ENCODE measurements at places on chromosomes 2 and 18.

DNA sequence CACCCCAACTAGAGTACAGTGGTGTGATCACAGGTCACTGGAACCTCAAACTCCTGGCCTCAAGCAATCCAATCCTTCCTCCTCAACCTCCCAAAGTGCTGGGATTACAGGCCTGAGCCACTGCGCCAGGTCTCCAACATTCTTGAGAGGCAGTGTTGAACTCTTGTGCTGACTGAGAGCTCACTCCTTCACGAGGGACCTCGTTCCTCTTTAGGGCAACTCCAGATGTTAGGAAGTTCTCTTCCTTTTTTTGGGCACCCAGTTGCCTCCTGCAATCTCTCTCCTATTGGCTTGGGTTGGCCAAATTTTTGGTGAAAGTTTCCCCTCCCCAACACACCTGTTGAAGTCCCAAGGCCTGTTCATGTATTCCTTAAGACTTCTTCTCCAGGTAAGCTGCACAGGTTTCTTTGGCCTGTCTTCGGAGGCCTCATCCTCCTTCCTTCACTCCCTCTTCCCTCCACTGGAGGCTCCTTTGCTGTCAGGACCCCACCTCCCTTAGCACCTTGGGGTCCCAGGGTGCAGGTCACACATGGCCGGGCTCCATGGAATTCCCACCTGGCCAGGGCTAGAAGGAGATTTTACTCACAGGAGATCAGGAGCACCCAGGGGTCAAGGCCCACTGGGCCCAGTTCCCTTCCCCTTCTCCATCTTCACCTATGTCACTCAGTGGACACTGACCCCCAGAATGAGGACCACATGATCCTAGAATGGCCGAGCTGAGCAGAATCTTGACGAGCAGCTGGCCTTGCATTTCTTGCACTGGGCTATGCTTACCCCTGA is 94.6 kb upstream of the SMAD2 start:
- no peak for DNase-seq

DNA sequence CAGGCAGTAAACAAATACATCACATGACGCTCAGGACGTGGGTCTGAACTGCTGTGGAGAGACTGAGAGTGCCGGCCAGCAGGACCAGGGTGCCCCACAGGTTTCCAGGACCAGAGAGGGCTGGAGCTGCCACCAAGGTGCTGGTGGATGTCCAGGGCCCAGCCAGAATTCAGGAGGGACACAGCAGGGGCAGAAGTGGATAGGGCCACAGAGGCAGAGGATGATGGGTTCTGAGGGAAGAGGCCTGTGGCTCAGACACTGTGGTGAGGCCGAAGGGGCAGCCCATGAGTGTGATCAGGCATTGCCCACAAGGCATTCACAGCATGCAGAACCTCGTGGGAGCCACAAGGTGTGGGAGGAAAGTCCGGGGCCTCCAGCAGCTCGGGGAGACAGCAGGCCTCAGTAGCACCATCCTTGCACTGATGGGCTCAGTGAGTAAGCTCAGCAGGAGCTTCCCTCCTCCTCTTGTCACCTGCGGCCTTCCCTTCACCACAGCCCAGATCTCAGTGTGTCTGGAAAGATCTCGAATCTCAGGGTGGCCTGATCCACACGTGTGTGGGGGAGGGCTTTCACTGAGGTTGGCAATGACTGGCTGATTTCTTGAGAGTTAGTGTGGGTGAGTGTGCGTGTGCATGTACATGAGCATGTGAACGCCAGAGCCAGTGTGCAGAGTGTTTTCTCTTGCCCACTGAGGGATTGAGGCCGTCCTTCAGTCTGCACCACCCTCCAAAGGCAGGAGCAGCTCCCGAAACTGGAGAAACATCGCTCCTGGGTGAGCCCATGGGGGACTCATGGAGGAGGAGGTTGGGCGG is 181.8 kb upstream of the RAB6C start:
- DNase-seq = no peak

DNA sequence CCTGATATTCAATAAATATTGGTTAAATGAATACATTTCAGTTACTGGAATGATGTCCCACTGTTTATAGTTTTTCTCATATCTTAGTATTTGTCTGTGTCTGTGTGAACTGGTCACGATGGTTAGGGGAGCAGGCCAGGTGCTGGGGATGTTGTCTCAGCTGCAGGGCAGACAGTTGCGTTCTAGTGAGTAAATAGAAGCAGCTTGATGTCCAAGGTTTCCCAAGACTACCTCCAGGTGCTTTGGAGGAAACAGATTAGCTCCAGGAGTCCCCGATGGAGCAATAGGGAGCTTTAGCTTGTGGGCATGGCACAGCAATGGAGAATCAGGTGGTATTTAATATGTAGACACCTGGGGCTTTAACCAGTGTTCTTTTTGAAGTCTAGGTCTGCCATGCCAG is 75.5 kb downstream of the GULP1 start:
- no peak for DNase-seq

GRCh38 chr2:127052057-127052770 is 54.7 kb downstream of the BIN1 start:
- DNase-seq = no peak

DNA sequence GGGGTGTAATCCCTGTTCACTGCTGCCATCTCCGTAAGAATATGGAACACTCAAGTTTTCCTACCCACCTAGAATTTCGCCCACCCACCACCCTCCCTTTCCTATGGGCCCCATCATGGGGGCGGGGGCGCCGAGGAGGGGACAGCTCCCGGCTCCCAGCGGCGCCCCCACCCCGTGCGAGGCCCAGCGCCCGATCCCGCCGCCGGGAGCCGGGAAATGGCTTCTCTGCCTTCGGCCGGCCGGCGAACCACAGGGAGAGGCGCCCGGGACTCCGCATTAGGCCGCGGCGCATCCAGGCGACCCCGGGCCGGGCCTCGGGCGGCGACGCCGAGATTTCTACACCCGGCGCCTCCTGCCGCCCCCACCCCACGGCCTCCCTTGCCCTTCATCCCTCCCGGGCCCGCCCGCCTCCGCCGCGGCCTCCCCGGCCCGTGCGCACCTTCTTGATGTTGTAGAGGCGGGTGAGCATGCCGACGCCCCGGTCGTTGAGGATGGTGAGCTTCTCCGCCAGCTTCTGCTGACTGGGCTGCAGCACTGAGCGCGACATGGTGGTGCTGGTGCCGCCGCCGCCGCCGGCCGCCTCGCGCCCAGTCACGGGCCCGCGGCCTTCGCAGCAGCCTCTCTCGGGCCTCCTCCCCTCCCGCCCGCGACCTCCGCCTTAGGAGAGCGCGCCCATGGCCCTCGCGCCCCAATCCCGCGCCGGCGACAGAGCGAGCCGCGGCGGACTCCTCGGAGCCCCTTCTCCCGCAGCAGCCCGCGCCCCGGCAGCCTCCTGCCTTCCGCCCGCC is 510 bp downstream of the NCKAP1 start:
- DNase-seq = peak; percentile 45

DNA sequence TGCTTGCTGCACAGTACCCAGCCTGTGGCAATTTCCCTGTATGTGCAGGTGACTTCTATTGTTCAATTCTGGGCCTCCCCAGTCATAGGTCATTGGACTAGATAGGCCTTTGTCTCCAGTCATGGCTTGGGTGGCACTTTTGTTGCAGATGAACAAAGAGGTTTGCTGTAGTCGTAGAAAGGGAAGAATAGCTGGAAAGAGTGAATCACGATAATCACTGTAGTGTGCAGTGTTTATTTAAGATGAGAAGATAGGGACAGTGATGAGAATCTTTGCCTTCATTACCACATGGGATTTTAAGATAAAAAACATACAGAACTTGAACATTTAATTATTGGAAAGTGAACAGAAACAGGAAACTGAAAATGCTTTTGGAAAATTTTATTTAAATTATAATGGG is 156.1 kb upstream of the CYRIA start:
- no peak for DNase-seq

DNA sequence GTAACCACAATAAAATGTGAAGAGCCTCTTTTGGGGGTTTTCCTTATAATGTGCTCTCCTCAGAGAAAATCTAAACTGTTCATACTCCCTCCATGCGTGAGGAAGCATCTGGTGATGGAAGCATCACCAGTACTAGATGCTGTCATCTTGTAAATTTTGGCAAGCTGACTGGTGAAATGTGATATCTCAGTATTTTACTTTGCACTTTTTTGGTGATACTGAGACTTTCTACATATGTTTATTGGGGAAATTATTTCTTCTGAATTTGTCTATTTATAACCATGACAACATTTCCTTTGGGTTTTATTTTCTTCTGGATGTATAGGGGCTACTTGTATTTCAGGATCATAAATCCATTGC is 95.9 kb upstream of the DLGAP1 start:
- DNase-seq = no peak

DNA sequence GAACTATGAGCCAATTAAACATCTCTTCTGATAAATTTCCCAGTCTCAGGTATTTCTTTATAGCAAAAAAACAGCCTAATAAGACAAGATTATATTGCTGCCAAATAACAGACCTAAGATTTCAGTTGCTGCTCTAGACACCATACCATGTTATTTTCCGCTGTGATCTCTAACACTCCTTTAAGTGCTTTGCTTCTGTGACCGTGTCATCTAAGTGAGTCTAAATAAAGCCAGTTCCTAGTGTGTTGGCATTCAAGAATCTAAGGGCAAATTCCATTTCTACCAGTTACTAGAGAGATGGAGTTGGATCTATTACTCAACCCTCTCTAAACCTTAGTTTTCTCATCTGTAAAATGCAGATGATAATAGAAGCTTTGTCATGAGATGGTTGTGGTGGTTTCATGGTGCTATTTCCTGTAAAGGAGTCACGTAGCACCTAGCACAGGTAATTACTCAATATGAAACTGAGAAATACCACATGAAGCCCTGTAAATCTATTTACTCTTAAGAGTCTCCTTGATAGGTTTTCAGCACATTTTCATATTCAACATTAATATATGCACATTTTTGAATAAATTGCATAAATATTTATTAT is 40.5 kb downstream of the SPHKAP start:
- no peak for DNase-seq

DNA sequence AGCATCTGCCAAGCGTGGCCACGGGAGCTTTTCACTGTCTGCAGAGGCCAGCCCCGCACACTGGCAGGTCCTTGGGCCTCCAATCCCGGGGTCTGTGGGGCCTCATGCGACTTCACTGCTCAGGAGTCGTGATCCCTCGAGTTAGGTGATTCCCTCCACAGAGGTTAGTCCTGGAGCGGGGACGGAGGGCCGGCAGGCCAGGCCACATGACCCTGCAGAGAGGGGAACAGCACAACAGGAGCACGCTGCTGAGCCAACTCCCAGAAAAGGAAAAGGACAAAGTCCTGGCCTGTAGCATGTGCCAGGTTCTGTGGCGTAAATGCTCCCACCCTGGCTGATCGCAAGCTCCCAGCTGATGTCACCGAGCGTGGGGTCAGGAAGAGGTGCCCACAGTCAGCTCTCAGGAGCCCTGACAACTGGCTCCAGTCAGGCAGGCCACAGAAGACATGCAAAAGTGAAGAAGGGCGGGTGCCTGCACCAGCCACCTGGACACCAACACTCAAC is 15.3 kb upstream of the PRLH start:
- no peak for DNase-seq

GRCh38 chr18:74243127-74243526 is 48.6 kb downstream of the CYB5A start:
- DNase-seq = no peak

- DNase-seq = no peak
Measured at GRCh38 chr2:64923385-64923710, 65.9 kb upstream of the SLC1A4 start.

DNA sequence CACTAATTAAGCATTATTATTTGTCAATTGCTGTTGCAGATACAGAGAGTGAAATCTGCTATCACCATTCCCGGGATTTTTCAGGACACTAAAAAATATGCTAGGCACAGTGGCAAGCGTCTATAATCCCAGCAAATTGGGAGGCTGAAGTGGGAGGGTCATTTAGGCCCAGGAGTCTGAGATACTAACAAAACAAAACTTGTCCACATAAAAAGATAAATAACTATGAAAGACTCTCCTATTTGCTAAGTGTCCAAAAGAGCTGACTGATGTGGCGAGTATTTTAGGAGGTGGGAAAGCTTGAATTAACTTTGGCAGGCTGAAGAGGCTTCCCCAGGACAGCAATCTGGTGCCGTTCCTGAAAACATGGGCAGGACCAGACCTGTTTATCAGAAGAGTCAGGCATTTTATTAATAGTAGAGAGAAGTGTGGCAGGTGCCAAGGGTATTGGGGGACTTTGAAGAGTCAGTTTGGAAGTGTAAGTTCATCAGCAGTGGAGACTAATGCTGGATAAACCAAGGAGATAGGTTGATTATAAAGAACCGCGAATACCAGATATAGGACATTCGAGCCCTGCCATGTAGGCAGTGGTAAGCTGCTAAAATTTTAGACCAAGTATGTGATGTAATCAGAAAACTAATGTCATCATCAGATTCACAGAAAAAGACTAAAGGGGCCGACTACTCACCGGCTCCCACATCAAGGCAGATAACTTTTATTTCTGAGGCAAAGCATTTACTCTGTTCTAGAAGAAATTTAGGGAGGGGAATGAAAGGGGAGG is 201.8 kb downstream of the EPHA4 start:
- no peak for DNase-seq

- DNase-seq = no peak
Measured at GRCh38 chr2:88196490-88197087, 26.4 kb downstream of the THNSL2 start.

GRCh38 chr2:16189836-16190160 is 249.4 kb downstream of the MYCN start:
- DNase-seq = no peak

GRCh38 chr2:239399433-239399920 is 1.3 kb downstream of the HDAC4 start:
- DNase-seq = peak; percentile 8

GRCh38 chr2:60979231-60979630 is 38.3 kb upstream of the PEX13 start:
- DNase-seq = no peak

DNA sequence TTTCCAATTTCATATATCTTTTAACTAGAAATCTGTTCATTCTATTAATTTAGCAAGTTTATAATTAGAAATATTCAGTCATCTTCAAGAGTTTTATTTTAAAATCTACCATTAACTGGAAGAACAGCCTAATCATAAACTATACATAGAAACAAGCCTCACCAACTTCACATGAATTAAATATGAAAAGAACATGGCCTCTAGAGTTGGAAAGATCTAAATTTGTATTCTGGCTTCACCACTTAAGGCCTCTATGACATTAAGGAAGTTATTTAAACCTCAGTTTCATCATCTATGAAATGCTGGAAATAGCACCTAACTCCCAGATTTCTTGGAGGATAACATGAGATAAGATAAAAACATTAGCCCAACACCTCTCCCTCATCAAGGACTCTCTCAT is 51.4 kb upstream of the SCN7A start:
- no peak for DNase-seq

DNA sequence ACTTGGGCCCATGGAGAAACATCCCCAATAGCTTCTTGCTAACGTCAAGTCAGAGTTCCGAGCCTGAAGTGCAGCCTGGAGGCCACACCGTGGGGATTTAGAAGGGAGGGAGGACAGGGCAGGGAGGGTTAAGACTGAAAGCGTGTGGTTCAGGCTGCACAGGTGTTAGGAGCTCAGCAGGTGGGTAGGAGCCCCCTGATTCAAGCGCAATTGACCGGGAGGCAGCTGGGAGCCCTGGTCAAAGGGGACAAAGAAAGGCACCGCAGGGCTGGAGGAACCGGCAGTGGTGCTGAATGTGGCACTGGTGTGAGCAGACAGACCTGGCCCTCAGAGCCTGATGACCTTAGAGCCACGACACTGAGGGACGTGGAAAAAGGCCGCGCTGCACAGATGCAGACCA is 149.6 kb downstream of the TMEM18 start:
- DNase-seq = no peak

- no peak for DNase-seq
Measured at GRCh38 chr18:36496022-36496421, 198.5 kb downstream of the FHOD3 start.
